Hair follicular keratinocyte (primary cell): ENCODE measurements at places on chromosomes 4 and X. TPM values are rescaled to one million over a fixed set of nuclear protein-coding genes. Genes with fewer than 3 reads are reported as not detected.

Gene TEC
- 0.08 TPM in 1 of 2 replicates, not detected in the other for total RNA-seq

Gene NOA1
- total RNA-seq = 24.3 and 26.7 TPM in 2 replicates

Gene HAUS3
- 6.6 and 13.5 TPM in 2 replicates for total RNA-seq

Gene PLP1
- total RNA-seq = not detected in 2 replicates

Gene KLF8
- 4.4 and 4.8 TPM in 2 replicates for total RNA-seq

Gene AMBN
- not detected in 2 replicates for total RNA-seq

Gene MAGEE1
- 0.94 and 2.8 TPM in 2 replicates for total RNA-seq

Gene MAOB
- not detected in 2 replicates for total RNA-seq

Gene P2RY4
- total RNA-seq = not detected in 2 replicates

Gene DOK7
- 1.9 and 7.5 TPM in 2 replicates for total RNA-seq

Gene SASH3
- not detected in 2 replicates for total RNA-seq

Gene DCAF4L1
- not detected in 2 replicates for total RNA-seq

Gene ARMCX2
- 25.9 and 45.7 TPM in 2 replicates for total RNA-seq

Gene RNF150
- 0.08 and 0.30 TPM in 2 replicates for total RNA-seq

Gene NSG1
- 20.4 and 24.8 TPM in 2 replicates for total RNA-seq

Gene WDR1
- total RNA-seq = 209 and 238 TPM in 2 replicates

Gene ENAM
- total RNA-seq = not detected in 2 replicates

Gene TKTL2
- not detected in 2 replicates for total RNA-seq

Gene PSAPL1
- not detected in 2 replicates for total RNA-seq

Gene FSTL5
- total RNA-seq = not detected in 2 replicates

Gene PDGFRA
- total RNA-seq = 0.95 TPM in 1 of 2 replicates, not detected in the other

Gene HPSE
- 7.6 and 11.1 TPM in 2 replicates for total RNA-seq

Gene ZCCHC4
- total RNA-seq = 5.4 and 5.9 TPM in 2 replicates

Gene FAM184B
- total RNA-seq = under 0.01 TPM in 1 of 2 replicates, not detected in the other

Gene SPIN2A
- total RNA-seq = not detected in 2 replicates

Gene MND1
- total RNA-seq = 7.2 and 17.0 TPM in 2 replicates

Gene FHDC1
- 2.3 and 6.6 TPM in 2 replicates for total RNA-seq

Gene UXT
- total RNA-seq = 139 and 153 TPM in 2 replicates

Gene RAI2
- not detected in 2 replicates for total RNA-seq

Gene HAND2
- not detected in 2 replicates for total RNA-seq

Gene CXorf49
- total RNA-seq = not detected in 2 replicates

Gene SPARCL1
- total RNA-seq = not detected in 2 replicates

Gene SHROOM2
- total RNA-seq = 8.6 and 11.6 TPM in 2 replicates

Gene HADH
- 28.0 and 32.5 TPM in 2 replicates for total RNA-seq

Gene HSFX4
- not detected in 2 replicates for total RNA-seq
